ENCODE measurements at places on chromosomes 3 and 15.

DNA sequence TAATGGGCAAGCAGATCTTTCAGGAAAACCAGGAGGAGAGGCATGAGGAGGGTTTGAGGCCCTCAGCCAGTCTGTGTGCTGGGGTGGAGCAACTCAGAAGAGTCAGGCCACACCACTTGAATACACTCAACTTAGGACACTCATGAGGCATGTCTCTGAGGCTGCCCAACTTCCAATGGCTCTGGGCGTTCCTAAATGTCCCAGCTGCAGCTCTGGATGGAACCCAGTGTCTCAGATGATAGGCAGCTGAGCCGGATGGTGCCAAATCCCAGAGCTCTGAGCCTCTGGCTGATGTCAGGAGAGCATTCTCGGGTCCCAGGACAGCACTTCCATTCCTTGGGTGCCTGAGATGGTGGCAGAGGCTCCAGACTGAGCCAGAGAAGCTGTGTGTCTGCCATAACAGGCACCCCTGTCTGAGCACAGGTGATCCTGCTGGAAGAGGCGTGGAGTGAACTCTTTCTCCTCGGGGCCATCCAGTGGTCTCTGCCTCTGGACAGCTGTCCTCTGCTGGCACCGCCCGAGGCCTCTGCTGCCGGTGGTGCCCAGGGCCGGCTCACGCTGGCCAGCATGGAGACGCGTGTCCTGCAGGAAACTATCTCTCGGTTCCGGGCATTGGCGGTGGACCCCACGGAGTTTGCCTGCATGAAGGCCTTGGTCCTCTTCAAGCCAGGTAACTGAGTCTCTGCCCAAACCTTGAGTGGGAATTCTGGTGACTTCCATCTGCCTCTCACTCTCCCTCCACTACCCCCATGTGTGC, 2.8 kb downstream of the NR2E3 start:
- no peak for DNase-seq

- no peak for DNase-seq
Observed at GRCh38 chr3:131393868-131394267, 12.3 kb downstream of the NUDT16 start.

DNA sequence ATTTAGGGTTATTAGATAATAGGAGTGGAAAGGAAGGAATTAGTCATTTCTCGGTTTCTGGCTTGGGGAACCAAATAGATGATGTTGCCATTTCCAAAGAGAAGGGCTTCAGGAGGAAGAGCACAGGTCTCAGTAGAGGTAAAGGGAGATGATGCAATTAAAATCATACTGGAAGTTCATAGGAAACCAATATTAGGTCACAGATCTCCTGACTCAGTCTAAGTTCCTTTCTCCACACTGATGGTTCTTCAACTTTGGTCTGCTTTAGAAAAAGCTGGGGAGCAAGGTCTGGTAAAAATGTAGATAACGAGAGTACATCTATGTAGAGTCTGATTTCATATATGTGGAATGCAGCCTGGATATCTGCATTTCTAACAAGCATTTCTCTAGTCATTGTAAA, 130.9 kb downstream of the POLQ start:
- no peak for DNase-seq

DNA sequence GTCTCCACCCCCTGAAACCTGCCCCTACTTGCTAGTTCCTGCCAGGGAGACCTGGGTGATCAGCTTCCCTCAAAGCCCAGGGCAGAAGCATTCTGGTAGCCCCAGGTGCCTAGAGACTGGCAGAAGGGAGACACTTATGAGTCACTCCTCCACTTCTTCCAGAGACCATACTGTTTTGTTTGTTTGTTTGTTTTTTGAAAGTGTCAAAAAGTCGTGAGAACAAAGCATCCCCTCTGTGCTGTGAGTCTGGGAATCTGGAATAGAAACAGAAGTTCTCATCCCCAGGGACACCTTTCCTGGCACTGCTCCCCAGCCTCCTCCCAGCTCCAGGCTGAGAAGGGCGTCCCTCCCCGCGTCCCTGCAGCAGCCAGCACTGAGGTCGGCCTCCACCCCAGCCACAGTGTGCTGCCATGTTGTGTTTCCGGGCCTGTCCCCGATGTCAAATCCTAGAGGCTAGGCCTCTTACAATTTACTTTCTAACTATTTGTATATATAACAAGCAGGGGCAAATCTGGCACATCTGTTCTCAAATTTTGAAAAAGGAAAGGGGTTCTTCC, 573.0 kb downstream of the RBMS3 start:
- no peak for DNase-seq

DNA sequence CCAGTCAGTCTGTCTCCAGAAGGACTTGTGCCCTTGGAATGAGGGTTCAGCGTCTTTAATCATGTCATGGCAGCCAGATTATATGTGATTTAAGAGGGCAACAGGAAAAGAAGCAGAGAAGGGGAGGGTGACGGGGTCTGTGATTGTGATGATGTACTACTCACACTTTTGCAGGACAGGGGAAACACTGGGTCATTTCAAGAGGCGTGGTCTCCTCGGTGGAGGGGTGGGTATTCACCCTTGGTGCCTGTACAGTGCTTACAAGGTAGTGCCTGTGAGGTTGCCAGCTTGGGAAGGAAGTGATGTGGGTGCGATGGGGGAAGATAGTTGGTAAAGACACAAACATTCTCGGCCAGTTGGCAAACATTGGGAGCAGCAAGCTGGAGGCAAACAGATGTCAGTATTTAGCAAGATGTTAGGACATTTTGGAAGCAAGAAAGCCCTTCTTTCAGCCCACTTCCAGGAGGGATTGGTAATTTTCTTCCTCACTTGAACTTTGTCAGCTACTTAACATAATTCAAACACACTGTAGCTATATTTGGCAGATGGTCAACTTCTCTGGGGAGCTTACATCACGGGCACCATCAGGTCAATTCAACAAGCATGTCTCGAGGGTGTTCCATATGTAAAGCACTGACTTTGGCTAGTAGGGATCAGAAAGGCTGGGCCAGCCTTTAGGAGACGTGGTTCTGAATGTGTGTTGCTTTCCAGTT, 71.4 kb upstream of the ROPN1 start:
- no peak for DNase-seq

DNA sequence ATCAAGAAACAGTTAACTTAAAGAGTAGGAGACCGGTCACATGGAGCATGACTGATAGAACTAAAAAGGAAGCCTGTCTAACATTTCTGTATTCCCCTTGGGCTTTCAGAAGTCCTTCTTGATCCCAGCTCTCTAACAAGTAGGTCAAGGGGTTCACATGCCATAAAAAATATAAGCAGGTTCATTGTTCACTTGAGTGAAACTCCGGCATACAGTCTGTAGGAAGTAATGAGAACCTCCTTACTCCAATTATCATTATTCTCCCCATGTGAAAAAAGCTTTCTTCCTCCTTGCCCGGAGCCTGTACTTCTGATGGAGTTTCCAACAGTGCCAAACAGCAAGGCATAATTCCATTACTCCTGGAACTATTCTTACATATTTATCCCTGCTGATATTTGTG, 242.8 kb upstream of the CNTN4 start:
- no peak for DNase-seq
